PC-9 (cell line): ENCODE measurements at places on chromosomes 4 and X. TPM values are rescaled to one million over a fixed set of nuclear protein-coding genes. Genes with fewer than 3 reads are reported as not detected.

ALPK1 gene
- total RNA-seq = 31.0 and 35.4 TPM in 2 replicates

GAGE12H gene
- not detected in 2 replicates for total RNA-seq

MAGEA8 gene
- not detected in 2 replicates for total RNA-seq

OR13H1 gene
- not detected in 2 replicates for total RNA-seq

HPGD gene
- total RNA-seq = 0.96 and 1.7 TPM in 2 replicates

TBC1D9 gene
- total RNA-seq = 17.0 and 17.6 TPM in 2 replicates

CACNA1F gene
- not detected in 2 replicates for total RNA-seq

KANTR gene
- total RNA-seq = 25.1 and 25.3 TPM in 2 replicates

KLHL13 gene
- total RNA-seq = not detected in 2 replicates

DNA sequence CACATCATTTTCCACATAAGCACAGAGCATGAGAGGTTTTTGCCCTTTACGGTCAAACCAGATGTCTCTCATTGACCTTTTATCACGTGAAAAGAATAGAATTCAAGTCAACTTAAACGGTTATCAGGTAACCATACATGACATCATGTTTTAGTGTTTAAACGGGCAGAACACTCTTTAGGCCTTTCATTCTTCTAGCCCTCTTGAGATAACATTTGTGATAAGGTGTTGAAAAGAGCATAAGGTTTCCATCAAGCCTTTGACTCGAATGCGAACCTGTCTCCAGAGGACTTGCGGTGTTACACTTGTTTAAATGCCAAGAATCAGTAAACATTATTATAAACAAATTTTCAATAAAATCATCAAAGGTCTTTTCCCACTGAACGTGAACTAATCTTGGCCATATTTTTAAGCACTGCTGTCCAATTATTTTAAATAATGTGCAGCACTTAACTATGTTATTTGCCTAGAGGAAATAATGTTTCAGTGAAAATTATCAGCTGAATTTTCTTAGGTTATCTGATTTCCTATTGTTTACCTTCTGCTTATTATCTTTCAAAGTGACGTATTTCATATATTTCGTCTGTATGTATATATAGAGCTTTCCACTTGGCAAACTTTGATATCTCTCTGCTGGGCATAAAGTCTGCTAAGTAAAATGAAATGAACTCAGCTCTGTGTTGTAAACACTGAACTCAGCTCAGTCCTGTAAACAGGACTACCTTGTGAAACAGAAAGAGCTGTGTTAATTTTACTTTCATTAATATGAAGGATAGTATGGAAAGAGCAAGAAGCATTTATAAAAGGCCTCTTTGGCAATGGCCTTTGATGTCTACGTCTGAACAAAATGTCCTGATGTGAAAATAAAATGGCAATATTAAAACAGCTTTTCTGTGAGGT, 33.3 kb downstream of the TENM3 start:
- DNase-seq = no peak

GRCh38 chr4:151166636-151167035, 67.2 kb downstream of the RPS3A start:
- DNase-seq = no peak

DNA sequence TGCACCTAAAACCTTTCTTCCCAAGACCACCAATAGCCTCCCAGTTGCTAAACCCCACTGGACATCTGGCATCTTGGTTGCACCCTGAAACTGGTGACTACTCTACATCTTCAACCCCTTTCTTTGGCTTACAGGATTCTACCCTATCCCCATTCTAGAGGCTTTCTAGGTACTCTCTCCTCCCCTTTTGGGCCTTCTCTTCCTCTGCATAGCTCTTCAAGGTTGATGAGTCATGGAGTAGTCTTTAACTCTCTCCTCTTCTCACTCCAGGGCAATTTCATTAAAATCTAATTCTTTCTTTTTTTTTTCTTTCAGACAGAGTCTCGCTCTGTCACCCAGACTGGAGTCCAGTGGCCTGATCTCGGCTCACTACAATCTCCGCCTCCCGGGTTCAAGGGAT, 16.8 kb downstream of the APOO start:
- no peak for DNase-seq

- no peak for DNase-seq
These were observed 9.3 kb upstream of the OTC start for GRCh38 chrX:38342853-38343778.

DNA sequence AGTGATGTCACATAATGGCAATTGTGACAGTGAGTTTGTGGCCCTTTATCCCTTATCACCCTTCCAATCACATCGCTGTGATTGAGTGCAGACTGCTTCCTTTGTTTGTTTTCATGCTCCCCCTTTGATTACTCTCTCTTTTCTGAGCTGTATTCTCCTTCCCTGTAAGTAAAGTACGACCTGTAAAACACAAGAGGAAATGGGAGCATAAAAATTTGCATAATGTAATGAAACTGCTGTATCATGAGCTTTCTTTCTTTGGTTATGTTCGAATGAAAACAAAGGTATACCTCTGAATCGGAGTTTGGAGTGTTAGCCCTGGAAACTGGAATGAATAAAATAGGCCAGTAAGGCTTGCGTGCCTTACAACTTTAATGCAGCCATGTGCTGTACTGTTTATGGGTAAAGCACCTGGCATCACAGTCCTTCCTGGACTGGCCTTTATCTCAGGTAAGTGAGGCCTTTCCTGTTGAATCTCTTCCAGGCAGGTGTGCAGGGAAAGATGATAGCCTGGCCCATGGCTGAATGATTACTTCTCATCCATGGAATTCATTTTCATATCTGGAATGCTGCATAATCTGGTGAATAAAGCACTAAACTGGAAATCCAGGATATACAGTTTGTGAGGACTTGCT, 26.6 kb upstream of the HS3ST1 start:
- no peak for DNase-seq

GRCh38 chr4:8534129-8534528, 46.1 kb upstream of the GPR78 start:
- peak; percentile 71 for DNase-seq

DNA sequence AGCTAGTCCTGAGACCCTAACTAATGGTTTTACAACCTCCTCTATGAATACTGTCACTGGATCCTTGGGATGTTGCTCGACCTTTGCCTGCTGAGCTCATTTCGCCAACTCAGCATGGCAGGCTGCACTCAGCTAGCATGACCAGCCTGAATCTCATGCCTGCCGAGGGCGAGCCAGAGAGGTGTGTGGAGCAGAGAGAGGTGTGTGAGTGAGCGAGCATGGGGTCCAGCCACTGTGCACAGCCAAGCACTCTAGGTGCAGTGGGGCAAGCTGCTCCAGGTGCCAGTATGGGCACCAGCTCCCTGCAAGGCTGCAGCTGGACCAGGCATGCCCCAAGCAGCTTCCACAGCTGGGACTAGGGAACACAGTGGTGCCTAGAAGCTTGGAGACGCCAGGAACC, 410.9 kb downstream of the PCDH10 start:
- DNase-seq = no peak

DNA sequence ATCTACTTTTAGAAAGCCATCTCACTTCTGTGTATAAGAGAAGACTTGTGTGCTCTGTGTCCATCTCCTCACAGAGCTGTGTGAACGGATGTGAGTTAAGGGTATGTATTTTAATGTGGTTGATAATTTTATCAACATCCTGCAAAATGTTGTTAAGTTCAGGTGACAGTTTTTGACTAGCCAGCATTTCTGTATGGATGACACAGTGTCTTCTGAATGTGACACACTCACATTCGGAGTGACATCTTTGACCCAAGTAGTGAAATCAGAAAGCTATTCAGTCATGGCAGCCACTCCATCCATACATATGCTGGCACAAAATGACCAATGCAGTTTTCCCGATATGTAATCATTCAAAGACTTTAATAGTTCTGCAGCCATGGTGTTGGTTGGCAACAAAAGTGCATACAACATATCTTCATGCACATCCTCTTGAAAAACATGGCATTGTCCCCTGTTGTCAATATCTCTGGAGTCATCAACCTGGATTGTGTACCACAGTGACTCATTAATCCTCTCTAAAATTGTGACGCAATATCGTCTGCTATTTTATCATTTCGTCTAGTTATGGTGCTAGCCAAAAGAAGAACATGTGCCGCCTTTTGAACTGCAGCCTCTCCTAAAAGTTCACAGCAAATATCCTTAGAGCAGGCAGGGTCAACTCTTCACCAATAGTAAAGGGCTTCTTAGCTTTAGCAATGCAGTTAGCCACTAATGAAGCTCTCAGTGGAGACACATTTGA, 6.8 kb upstream of the FGF2 start:
- DNase-seq = no peak

DNA sequence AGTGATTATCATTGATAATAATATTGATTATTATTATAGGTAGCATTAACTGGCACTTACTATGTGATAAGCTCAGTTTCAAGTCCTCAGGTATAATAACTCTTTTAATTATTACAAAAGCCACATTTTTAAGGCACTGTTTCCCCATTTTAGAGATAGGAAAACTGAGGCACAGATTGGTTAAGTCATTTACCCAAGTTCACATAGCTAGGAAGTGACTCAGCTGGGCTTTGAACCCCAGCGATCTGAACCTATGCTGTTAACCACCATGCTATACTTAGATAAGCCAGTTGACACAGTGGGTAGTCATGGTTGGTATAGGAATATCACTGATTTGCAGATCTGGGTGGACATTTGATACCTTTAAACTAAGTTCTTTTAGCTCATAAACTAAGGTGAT, 110.4 kb downstream of the FRAS1 start:
- DNase-seq = no peak
